Activated CD4-positive, alpha-beta T cell treated with anti-CD3 and anti-CD28 coated beads for 24 hours (primary cell): ENCODE measurements at places on chromosomes 7 and 10.

GRCh38 chr10:86287966-86288579, 78.5 kb downstream of the GRID1 start:
- DNase-seq = no peak

DNA sequence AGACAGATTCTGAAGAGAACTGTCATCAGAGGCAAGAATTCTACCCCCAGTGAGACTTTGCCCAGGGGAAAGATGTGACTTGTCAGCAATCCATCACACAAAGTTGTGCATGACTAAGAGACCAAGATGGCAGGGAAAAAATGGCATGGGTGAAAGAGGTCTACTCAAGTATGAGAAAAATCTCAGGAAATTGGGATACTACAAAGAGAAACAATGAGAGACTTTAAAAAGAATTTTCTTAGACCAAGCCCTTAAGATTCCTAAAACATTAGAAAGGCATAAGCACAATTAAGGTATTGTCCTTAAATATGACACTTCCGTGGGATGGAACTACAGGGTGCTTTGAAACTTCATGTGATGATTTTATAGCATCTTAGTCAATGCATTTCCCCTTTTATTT, 45.6 kb upstream of the PDE1C start:
- no peak for DNase-seq

- peak; percentile 73 for DNase-seq
These were observed 11.8 kb upstream of the ACBD5 start for GRCh38 chr10:27252267-27253000.

- DNase-seq = no peak
These were observed 280.6 kb downstream of the GFRA1 start for GRCh38 chr10:115992236-115992986.

GRCh38 chr10:99631496-99631895, 11.3 kb upstream of the SLC25A28 start:
- no peak for DNase-seq

DNA sequence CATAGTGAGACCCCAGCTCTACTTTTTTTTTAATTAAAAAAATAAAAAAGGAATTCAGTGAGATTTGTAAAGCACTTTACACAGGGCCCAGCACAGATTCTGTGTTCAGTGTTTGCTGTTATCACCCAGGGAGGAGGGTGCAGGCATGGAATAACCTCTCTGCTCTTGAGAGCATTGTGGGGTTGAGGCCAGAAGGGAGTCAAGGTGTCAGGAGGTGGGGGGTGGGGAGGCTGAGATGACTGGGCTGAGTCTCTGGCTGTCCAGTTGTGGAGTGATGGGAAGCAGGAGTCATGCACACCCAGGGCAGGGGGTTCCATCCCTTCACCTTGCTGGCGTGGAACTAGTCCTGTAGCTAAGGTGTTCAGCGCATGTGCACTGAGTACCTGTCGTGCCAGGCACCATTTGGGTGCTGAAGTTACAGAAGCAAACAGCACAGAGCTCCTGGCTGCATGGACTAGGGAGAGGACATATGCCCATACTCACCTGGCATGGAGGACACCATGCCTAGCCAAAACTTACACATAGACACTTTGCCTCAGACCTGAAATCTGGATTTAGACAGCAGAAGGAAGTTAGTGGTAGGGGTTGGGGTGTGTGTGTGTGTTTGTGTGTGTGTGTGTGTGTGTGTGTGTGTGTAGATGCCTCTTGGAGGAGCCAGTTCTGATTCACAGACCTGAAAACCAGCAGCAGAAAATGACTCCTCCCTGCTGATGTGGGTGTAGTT, 69.2 kb upstream of the LRRC4 start:
- no peak for DNase-seq

DNA sequence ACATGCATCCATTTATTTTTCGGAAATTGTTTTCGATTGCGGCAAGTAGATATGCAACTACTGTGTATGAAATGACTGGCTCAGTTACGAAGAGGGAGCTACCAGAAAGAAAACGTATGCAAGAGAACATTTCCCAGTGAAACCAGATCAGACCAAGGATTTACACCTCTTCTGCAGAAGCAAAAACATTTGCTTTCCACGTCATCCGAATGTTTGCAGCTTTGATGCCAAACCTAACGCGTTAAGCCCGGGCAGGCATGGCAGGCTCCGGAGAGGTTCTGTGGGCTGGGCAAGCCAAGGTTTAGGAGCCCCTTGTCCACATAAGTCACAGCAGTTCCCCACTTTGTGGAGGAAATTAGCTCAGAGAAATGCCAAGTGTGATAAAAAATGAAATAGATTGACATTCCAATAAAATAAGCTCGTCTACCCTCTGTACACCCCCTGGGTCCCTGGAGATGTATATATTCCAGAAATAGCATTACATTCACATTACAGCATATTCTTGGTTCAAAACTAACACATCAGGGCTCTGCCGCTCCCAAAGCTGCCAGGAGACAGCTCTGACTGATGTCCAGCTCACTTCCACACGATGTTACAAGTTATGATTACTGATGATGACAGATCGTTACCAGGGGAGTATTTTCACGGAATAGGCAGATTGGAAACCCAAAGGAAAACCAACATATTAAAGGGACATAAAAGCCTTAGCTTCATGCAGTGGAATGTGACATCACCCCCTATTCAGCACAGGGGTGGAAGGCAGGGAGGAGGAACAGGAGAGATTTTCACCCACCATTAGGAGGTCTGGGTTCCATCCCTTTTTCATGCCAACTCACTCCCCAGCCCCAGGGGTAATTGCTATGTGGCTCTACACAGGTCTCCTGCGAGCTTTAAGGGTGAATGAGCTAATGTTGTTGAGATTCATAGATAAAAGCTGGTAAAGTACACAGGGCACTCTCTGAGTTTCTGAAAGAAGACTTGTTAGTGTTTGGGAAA, 81.5 kb downstream of the LYZL1 start:
- no peak for DNase-seq

DNA sequence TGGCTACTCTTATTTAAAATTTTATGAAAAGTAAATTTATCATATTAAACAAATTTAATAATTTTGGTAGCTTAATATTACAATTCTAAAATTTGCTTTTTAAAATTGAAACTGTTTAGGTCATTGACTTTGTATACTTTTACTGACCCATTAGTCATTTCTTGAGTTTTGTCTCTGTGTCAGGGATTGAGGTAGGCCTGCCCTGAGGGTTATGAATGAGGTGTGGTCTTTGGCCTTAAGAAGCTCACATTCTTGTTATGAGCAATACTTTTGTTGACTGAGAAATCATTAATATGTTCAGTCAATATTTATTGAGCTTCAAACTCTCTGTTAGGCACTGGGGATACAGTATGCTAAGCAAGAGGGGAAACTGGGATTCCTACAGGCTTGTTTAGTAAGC, 47.0 kb upstream of the RPA3 start:
- no peak for DNase-seq

- DNase-seq = no peak
These were observed 309.1 kb downstream of the MDFIC start for GRCh38 chr7:115230882-115231571.

GRCh38 chr7:152851326-152851725, 91.8 kb downstream of the ACTR3B start:
- DNase-seq = no peak

- DNase-seq = no peak
These were observed 96.0 kb downstream of the NRBF2 start for GRCh38 chr10:63229161-63229560.

- no peak for DNase-seq
These were observed 67.6 kb downstream of the MDFIC start for GRCh38 chr7:114989531-114989930.

- DNase-seq = no peak
These were observed 342.2 kb upstream of the MKI67 start for GRCh38 chr10:128468462-128468861.

- no peak for DNase-seq
These were observed 9.1 kb downstream of the CHRM2 start for GRCh38 chr7:136877509-136877908.

DNA sequence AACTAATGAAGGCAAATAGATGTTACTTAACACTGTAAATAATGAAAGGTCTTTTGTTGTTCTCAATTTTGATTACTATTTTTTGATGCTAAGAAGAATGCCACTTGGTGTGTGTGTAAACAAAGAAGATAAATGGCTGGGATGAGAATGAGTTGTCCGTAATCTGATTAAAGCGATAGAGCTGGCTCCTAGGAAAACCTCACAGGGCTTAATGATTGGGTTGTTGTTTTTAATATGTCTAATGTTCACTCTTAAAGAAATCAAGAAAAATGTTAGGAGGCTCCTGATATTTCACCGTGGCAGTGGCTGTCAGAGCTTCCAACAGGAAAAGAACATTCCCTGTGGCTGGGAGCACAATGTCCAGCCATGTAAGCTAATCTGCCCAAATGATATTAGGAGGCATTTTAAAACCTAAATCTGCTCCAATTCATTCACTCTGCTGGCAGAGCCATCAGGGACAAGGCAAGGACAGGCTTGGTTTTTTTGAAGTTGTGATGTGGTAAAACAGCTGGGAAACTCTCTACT, 243.9 kb downstream of the SNX10 start:
- no peak for DNase-seq
